ENCODE measurements at places on chromosomes 4 and X.

- DNase-seq: no peak
These were observed 60.4 kb downstream of the CLCN4 start for GRCh38 chrX:10217198-10217597.

- no peak for DNase-seq
These were observed 87.1 kb downstream of the AMELX start for GRCh38 chrX:11380187-11380844.

- DNase-seq: no peak
These were observed 5.7 kb upstream of the CPZ start for GRCh38 chr4:8586671-8587468.

GRCh38 chr4:77172336-77172735 is 15.3 kb downstream of the CCNG2 start:
- DNase-seq: no peak

- DNase-seq: no peak
These were observed 31.1 kb downstream of the ZBTB49 start for GRCh38 chr4:4320951-4321714.

DNA sequence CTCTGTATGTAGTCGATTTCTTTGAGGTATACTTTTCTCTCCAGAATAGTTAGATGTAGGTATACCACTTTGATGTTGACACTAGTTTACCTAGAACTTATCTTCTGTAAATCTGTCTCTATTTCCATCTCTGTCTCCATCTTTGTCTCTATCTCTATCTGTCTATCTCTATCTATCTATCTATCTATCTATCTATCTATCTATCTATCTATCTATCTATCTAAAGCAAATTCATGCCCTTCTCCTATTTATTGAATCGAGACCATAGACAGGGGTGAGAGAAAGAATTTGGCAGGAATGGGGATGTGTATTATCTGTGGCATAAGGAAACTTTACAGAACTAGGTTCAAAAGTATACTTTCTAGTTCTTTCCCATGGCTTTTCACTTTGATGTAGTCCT is 21.4 kb downstream of the HPRT1 start:
- DNase-seq: no peak
